ENCODE measurements at places on chromosomes 1 and 21.

- no peak for DNase-seq
These were observed 2.0 kb upstream of the INPP5B start for GRCh38 chr1:37948841-37949240.

GRCh38 chr1:235659186-235659771 is 9.7 kb upstream of the GNG4 start:
- no peak for DNase-seq

DNA sequence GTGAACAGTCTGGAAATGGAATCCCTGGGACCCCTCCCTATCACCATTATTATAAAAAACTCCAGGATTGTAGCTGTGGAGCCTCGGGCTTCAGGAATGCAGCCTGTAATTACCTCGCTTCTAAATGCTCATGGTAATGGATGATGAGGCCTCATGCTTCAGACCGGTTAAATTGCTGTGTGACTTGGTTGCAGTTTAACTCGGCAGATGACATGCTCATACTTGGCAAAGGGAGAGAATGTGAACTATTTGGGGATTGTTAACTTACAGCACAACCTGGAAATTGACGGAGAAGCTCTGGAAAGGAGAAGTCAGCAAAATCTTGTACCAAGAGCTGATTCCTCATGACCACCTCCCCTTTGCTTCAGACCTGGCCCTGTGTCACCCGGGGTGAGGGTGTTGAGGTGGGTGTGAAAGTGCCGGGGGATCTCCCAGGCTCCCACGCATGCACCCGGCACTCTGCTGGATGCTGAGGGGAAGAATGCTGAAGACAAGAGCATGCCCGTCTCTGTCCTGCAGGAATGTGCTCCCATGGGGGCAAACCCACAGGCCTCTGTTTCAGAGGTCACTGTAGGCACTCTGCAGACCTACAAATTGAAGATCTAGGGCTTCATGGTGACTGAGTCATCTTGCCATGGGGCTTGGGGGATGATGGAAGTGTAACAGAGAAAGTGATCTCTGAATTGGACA is 364.8 kb downstream of the RPS6KC1 start:
- DNase-seq: no peak

- no peak for DNase-seq
These were observed 6.6 kb downstream of the TADA1 start for GRCh38 chr1:166869318-166870099.

DNA sequence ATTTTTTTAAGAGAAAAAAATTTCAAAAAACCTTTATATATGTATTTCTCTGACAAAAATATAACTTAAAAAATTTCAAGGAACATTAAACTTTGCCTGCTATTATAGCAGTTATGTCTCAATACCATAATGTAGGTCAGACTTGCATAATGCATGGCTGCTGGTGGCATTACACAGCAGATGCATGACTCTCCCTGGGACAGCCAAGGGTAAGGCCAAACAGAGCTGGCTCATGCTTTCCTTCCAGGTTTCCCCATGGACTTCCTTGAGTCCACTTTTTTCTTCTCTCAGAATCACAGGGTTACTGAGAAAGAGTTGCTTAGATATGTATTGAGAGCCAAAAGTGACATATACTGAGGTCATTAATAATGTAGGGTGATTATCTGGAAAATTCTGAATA is 43.7 kb downstream of the RHOU start:
- DNase-seq: no peak

DNA sequence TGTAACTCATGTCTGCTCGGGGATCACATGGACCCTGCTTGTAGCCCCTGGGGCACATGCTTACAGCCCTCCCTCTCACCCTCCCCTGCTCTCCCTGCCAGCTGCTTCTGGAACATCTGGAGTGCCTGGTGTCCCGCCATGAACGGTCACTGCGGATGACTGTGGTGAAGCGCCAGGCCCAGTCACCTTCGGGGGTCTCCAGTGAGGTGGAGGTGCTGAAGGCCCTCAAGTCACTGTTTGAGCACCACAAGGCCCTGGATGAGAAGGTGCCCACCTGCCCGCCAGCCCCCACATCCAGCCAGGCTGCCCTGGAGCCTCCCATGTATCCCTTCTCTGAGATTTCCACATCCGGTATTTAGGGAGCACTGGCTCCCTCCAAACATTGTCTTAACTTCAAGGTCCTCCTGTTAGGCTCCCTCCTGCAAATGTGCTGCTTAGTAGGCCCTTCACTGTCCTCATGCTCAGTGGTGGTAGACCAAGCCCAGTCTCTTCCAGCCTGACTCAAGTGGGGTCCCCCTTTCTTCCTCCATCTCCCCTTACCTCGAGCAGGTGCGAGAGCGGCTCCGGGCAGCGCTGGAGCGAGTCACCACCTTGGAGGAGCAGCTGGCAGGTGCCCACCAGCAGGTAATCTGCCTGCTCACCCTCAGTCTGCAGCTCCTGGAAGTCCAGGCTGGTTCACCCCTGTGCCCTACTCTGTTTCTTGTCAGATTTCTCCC is 17.7 kb downstream of the PPFIA4 start:
- no peak for DNase-seq

DNA sequence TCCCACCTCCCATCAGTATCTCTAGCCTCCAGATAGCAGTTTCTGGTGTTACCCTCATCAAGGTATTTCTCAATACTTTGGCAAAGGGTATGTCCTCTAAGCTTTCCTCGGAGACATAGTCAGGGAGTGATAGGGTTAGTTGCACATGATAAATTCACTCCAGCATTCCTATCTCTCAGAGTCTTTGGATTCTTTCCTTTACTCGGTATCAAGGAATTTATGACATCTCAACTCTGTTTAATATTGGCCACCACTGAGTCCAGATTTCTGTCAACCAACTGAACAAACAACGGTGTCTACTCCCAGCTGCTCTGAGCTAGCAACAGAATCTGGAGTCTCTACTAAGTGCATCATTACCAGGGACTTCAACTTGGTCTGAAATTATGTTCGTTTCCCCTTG is 233.4 kb downstream of the TM2D1 start:
- DNase-seq: no peak

DNA sequence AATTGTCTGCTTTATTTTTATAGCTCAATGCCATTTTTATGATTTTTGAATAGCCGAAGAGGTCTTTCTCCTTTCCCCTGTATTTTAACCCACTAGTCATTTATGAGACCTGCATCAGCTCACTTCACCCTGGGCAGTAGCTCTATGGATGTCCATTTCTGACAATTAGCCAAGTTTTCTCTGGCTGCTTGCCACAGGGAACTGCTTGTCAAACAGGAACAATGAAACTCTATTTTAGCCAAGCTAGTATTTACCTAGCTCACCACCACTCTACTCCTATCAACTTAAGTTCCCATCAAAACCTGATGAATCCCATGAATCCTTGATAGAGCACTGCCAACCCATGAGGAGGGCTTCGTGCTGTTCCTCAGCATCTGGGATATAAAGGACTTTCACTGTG is 406.7 kb downstream of the RWDD3 start:
- no peak for DNase-seq

DNA sequence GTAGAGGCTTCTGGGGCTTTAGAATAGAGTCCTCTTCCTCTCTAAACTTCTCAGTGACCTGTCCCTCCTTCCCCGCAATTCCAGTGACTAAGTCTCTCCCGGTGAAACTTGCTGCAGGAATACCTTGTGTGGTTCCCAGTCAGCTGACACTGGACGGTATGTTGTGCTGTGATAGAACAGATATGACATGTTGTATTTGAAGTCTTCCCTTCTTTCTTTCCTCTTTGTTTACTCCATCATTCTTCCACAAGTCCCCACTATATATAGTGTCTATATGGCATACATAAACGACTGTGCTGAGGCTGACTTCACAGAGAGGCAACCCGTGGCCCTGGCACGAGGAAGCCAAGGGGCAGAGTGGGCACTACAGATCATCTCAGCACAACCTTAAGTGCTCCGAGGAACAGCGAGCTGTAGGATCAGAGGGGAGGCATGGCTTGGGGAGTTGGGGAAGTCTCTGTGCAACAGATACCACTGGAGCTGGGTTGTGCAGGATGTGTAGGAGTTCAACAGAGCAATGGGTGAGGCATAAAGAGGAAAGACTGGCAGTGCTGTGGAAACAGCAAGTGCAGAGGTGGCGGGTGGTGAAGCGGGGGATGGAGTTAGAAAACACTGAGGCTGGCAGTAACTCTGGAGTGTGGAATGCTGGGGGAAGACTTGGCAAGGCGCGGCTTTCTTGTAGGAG is 237.8 kb downstream of the TRABD2B start:
- no peak for DNase-seq

- no peak for DNase-seq
These were observed 448.0 kb downstream of the KCNT2 start for GRCh38 chr1:196160066-196160795.

DNA sequence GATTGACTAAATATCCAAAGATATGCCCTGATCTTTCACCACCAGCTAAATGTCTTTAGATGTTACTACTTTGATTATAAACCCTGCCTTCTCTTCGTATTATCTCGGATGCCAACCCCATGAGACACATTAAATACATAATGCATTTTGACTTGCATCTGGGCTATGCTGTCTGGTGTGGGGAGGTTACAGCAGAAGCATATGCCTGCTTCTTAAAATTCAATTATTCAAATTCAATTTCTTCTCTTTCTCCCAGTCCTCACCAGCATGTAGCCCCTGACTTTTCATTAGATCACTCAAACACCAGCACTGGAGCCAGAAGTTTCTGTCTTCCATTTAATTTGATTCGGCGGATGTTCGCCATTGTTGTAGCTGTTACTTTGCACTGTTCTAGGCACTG is 360.7 kb upstream of the CAMK1G start:
- no peak for DNase-seq

DNA sequence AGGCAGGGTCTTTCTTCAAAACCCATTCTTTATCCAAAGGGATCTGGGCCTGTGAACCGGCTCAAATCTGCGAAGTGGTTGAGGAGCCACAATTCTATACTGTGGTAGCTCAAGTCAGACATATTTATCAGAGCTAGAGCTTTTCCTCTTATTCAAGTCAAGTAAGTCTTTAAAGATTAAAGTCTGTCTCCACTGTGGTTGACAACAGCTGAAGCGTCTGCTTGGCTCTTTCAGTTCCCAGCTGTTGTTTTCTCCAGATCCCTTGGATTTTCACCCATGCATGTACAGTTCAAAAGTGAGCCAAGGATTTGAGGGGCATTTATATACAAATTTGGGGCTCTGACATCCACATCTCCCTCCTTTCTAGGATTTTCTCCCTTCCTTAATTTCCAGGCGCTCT is 66.9 kb downstream of the C1orf185 start:
- DNase-seq: no peak

GRCh38 chr1:223338811-223339746 is 24.9 kb downstream of the SUSD4 start:
- no peak for DNase-seq

GRCh38 chr1:94322696-94323095 is 85.3 kb upstream of the ARHGAP29 start:
- DNase-seq: no peak

GRCh38 chr1:99601208-99601607 is 44.7 kb upstream of the PALMD start:
- DNase-seq: no peak

GRCh38 chr1:240683576-240683975 is 71.6 kb upstream of the GREM2 start:
- no peak for DNase-seq

GRCh38 chr1:21496063-21496462 is 13.2 kb upstream of the ALPL start:
- DNase-seq: no peak

- no peak for DNase-seq
These were observed 429.9 kb downstream of the ADGRL2 start for GRCh38 chr1:82230667-82231066.
